ENCODE measurements at places on chromosomes 16 and 17. TPM values are rescaled to one million over a fixed set of nuclear protein-coding genes. Genes with fewer than 3 reads are reported as not detected.

GRCh38 chr17:5019475-5019956 is 15.7 kb downstream of the SLC52A1 start:
- no peaks in the 10 kb centered on the region for H3K4me1 ChIP-seq
- DNase-seq = no peak
- H3K36me3 ChIP-seq = peaks cover 75% of the 10 kb centered on the region

GRCh38 chr17:73029021-73029420 is 63.5 kb downstream of the SLC39A11 start:
- no peak overlapping the region for H3K27ac ChIP-seq
- H3K36me3 ChIP-seq = peaks cover 4% of the 10 kb centered on the region
- DNase-seq = no peak
- H3K27me3 ChIP-seq = no peaks in the 10 kb centered on the region

GRCh38 chr17:39098588-39098987 is 52.8 kb downstream of the PLXDC1 start:
- peaks cover 54% of the 10 kb centered on the region for H3K4me1 ChIP-seq
- no peak overlapping the region for H3K27ac ChIP-seq
- H3K27me3 ChIP-seq = no peaks in the 10 kb centered on the region
- DNase-seq = no peak
- no peak overlapping the region for H3K4me3 ChIP-seq

DNA sequence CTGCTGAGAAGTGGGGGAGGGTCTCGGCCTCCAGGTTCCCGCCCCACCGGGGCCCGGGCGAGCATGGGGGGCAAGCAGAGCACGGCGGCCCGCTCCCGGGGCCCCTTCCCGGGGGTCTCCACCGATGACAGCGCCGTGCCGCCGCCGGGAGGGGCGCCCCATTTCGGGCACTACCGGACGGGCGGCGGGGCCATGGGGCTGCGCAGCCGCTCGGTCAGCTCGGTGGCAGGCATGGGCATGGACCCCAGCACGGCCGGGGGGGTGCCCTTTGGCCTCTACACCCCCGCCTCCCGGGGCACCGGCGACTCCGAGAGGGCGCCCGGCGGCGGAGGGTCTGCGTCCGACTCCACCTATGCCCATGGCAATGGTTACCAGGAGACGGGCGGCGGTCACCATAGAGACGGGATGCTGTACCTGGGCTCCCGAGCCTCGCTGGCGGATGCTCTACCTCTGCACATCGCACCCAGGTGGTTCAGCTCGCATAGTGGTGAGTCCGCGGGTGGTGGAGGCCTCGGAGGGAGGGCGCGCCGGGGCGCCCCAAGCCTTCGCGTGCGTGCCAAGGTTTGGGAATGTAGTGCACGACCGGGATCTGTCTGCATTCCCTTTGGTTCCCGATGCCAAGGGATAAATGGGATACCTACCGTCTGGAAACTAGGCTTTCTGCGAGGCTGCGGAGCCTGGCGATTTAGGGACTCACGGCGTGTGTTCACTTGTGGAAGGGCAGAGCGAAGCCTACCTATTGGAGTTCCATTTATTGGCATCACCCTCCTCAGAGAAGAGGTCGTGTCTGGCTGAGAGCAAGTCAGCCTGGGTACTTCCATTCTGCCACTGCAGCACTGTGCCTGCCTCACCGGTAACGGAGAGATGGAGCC is 1.0 kb downstream of the ZNRF1 start:
- peak; percentile 62 for DNase-seq
- peak overlapping the region; percentile 83 for H3K4me3 ChIP-seq
- peak overlapping the region; percentile 75 for H3K27ac ChIP-seq
- peaks cover 24% of the 10 kb centered on the region for H3K4me1 ChIP-seq
- H3K27me3 ChIP-seq = no peaks in the 10 kb centered on the region
- H3K36me3 ChIP-seq = peaks cover 3% of the 10 kb centered on the region

The ZNF764 gene
- 5.2 TPM for total RNA-seq

All from muscle of leg (tissue), 16 donors.